ENCODE measurements at places on chromosomes 1 and 21.

DNA sequence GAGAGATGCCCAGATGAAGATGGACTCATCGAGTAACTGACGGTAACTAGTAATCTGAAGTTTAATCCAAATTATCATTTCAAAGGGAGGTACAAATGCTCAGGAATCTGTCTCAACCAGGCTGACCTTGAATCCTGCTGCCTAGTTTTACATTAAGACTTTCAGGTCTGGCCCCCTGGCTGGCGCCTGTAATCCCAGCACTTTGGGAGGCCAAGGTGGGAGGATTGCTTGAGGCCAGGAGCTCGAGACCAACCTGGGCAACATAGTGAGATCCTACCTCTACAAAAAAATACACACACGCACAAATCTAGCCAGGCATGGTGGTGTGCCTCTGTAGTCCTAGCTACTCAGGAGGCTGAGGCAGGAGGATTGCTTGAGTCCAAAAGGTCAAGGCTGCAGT lies 95.7 kb upstream of the AKT3 start:
- DNase-seq, result no peak

- DNase-seq, result no peak
These were observed 24.8 kb upstream of the ZMYM4 start for GRCh38 chr1:35243691-35244090.

- no peak for DNase-seq
These were observed 4.3 kb downstream of the SETSIP start for GRCh38 chr1:92070892-92071291.

GRCh38 chr1:89928506-89928905 lies 66.4 kb upstream of the ZNF326 start:
- no peak for DNase-seq

GRCh38 chr1:155931332-155932038 lies 2.7 kb downstream of the KHDC4 start:
- DNase-seq, result no peak

DNA sequence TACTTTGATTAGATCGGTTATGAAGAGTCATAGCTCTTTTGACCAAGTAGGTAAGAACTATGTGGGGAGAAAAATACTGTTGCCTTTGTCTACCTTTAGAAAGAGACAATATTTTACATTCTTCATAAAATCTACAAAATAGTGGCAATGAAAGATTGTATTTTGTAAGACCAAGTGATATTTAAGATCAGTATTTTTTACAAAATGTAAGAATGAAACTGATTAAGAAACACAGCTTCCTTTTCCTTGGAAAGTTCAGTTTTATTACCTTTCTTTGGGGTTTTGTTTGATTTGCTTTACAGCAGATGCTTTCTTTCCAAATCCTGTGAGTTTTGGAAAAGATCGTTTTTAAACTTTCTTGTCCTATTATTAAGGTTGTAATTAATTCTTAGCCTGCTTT lies 69.8 kb downstream of the SLC35A3 start:
- DNase-seq, result no peak

- no peak for DNase-seq
These were observed 421.3 kb upstream of the ADGRL2 start for GRCh38 chr1:81379430-81379829.
